ENCODE measurements at places on chromosomes 7 and 10.

- DNase-seq, result no peak
These were observed 31.8 kb downstream of the AP3M1 start for GRCh38 chr10:74118804-74119203.

- DNase-seq, result no peak
These were observed 31.6 kb downstream of the IKZF1 start for GRCh38 chr7:50335795-50336754.

GRCh38 chr10:109982123-109982522 is 25.7 kb upstream of the ADD3 start:
- no peak for DNase-seq

DNA sequence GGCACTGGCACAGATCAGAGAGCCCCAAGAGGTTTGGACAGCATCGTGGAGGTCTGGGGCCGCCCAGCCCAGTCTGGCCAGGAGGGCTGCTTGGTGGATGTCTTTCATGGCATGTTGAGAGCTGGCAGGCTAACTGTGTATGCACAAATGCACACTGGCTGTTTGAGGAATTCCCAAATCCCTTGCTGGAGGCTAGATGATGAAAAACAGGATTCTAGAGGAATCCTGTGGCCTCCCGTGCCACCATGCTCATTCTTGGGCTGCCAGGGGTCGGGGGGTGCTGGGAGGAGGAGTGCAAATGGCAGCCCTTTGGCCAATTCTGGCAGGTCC is 26.5 kb downstream of the LEP start:
- peak; percentile 7 for DNase-seq

- peak; percentile 53 for DNase-seq
These were observed 1.2 kb downstream of the MARCHF5 start for GRCh38 chr10:92291921-92292845.

GRCh38 chr7:67021260-67021659 is 24.6 kb downstream of the TYW1 start:
- no peak for DNase-seq

- DNase-seq, result no peak
These were observed 259.1 kb downstream of the PTPRN2 start for GRCh38 chr7:158328376-158329013.

- DNase-seq, result no peak
These were observed 36.5 kb downstream of the CBX3 start for GRCh38 chr7:26238032-26238431.

DNA sequence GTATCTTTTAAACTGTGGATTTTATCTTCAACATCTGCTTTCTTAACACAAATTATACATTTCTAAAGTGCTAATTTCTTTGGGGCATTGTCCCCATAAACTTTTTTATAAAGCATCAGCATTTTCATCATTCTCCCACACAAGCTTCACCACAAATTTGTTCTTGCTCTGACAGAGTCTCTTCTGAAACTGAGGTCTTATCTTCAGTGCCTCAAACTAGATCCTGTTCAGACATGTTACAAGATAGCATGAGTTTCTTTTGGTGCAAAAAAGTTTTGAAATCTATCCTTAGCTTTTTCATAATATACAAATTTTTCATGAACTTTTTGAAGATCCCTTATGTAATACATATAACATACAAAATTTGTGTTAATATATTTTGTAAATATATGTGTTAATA is 346.6 kb downstream of the IPMK start:
- DNase-seq, result no peak

- DNase-seq, result no peak
These were observed 98.6 kb upstream of the FGFR2 start for GRCh38 chr10:121696854-121697253.

GRCh38 chr10:101293007-101293723 is 60.8 kb upstream of the BTRC start:
- no peak for DNase-seq

DNA sequence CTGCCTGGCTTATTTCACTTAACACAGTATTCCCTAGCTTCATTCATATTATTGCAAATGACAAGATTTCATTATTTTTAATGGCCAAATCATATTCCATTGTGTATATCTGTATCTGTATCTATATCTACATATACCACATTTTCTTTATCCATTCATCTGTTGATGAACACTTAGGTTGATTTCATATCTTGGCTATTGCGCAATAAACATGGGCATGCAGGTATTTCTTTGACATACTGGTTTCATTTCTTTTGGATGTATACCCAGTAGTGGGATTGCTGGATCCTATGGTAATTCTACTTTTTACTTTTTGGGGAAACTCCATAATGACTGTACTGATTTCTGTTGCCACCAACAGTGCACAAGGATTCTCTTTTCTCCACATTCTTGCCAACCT is 68.9 kb upstream of the CREB5 start:
- no peak for DNase-seq

- no peak for DNase-seq
These were observed 259.5 kb upstream of the CTBP2 start for GRCh38 chr10:125419831-125420230.

- DNase-seq, result no peak
These were observed 155.3 kb upstream of the ZMIZ1 start for GRCh38 chr10:78913219-78914059.

- DNase-seq, result peak; percentile 39
These were observed 54.0 kb upstream of the ABCB5 start for GRCh38 chr7:20561466-20561865.
